ENCODE measurements at places on chromosomes 7 and 10.

- no peak for DNase-seq
These were observed 19.3 kb downstream of the PPP1R3C start for GRCh38 chr10:91613411-91614187.

DNA sequence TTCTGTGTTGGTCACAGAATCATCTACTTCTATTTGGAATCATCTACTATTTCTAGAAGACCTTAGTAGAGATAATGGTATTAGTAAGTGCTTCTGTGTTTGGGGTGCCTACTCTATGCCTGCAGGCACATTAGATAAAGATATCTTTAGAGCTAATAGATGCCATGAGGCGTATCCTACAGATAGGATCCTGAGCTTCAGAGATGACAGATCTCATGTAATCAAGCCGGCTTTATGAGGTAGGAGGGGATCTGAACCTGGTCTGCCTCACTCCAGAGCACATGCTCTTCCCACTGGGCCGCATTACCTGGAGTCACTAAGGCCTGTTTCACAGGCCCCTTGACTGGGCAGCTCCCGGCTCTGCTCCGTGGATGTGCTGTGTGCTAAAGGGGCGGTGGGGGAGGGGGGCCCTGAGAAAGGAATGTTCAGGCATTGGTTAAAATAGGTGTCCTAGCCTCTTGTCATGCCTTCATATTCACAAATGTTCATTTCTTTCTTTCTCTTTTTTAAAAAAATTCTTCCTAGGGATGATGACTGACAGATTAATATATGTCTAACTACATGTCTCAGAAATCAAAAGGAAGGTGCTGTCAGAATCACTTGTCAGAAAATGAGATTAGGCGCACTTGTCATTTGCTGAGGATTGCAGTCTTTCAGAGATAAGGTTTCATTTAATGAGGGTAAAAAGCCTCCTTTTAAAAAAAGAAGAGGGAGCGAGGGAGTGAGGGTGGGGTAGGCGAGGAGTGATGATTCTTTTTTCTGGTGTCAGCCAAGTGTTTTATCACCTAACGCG, 458.0 kb upstream of the GALNT17 start:
- DNase-seq = no peak

GRCh38 chr7:67857698-67858097, 861.1 kb downstream of the TYW1 start:
- no peak for DNase-seq

DNA sequence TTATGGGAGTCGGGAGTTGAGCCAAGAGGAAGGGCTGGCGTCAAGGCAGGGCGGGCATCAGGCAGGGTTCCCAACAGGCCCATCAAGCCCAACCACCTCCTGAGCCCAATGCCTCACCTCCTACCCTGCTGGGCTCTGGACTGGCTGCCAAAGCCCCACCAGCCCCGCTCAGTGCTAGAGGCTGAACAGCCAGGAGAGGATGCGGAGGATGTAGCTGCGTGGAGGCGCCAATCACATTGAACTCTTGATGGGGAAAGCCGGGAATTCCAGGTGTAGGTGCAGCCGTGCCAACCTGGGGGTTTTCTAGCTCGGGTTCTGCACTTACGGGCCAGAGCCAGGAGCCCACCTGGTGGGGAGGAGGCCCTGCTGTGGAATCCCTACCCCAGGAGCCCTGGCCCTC, 12.9 kb downstream of the ATP5MF start:
- no peak for DNase-seq

DNA sequence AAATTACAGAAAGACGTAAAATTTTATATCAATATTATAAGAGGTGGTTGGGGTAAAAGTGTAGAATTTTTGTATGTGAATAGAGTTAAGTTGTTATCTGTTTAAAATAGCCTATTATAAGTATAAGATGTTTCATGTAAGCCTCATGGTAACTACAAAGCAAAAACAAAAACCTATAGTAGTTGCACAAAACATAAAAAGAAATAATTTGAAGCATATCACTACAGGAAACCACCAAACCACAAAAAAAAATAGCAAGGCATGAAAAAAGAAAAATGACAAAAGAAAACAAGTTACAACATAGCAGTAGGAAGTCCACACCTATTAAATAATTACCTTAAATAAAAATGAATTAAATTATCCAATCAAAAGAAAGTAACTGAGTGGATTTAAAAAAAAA, 12.4 kb upstream of the GSTK1 start:
- no peak for DNase-seq

Data from hindlimb muscle (tissue), 1 donor.